ENCODE measurements at places on chromosomes 2 and 18.

DNA sequence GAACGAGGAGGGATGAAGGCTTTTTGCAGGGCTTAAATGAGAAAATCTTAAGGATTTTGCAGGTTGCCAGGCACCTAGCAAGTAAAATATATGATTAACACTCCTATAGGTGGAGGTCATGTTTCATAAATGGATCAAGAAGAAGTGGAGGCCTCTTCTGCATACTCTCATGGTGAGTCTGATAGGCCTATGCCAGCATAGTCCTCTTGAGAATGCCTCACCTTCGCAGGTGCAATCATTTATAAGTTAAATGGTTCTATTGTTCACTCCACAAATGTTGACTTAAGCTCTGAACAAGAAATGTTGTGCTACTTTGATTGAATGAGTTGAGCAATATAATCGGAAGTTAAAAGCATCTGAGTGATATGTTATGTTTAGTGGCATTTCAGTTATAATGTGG, 12.1 kb downstream of the LRRTM1 start:
- DNase-seq = no peak

GRCh38 chr18:6748241-6748640, 18.7 kb downstream of the ARHGAP28 start:
- no peak for DNase-seq

- no peak for DNase-seq
Measured at GRCh38 chr18:65983750-65984149, 232.9 kb downstream of the CDH7 start.

- DNase-seq = no peak
Measured at GRCh38 chr2:60499651-60500265, 53.7 kb downstream of the BCL11A start.

GRCh38 chr2:197946562-197946961, 142.2 kb downstream of the PLCL1 start:
- DNase-seq = no peak

DNA sequence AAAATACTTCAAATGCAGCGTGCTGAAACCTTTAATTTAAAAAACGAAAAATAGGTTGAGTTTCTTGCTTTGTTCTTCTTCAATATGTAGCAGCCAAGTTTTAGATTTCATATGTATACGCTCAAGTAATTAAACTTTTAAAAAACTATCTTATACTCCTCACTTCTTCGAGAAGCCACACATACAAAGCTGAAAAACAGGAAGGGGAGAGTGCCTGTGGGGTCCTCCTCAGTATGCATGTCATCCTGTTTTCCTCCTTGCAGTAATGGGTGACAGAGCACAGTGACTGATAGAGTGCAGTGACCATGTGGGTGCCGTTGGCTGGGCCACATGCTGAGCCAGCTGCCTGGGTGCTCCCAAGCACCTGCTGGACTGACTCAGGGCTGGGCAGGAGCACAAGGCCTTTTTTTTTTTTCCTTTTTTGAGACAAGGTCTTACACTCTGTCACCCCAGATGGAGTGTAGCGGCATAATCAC, 33.3 kb downstream of the UXS1 start:
- no peak for DNase-seq

Measured in RPMI8226 (cell line).